ENCODE measurements at places on chromosomes 5 and 9.

- DNase-seq = no peak
These were observed 105.2 kb downstream of the DPYSL3 start for GRCh38 chr5:147404706-147405105.

DNA sequence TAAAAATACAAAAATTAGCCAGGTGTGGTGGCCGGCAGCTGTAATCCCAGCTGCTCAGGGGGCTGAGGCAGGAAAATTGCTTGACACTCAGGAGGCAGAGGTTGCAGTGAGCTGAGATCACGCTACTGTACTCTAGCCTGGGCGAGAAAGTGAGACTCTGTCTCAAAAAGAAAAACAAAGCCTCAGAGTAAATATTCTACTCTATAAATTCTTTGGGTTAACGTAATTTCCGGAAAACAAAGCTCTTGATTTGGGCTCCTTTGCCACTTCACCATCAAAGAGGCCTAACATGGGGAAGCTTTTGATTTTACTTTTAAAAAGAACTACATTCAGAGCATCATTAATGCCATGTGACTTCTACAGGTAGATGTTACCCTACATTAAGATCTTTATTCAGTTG lies 103.1 kb downstream of the SERINC5 start:
- no peak for DNase-seq

DNA sequence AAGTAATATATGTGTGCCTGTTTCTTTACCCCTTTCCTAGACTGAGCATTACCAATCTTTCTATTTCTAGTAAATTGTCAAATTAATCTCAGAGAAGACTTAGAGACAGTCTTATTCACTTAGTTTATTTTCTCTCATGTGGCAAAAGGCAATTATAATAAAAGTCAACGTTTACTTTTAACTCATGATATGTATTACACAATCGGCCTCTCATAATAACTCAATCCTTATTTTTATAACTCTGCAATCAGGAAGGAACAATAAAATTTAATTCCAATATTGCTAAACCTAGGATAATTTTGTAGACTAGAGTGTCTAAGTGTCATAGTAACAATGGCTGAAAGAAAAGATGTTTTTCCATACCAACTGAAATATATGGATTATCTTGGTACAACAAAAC lies 214.6 kb downstream of the PDE4D start:
- DNase-seq = no peak

GRCh38 chr9:19184144-19184917 lies 46.2 kb upstream of the DENND4C start:
- DNase-seq = no peak

GRCh38 chr5:181205761-181206649 lies 1.0 kb upstream of the TRIM7 start:
- no peak for DNase-seq

DNA sequence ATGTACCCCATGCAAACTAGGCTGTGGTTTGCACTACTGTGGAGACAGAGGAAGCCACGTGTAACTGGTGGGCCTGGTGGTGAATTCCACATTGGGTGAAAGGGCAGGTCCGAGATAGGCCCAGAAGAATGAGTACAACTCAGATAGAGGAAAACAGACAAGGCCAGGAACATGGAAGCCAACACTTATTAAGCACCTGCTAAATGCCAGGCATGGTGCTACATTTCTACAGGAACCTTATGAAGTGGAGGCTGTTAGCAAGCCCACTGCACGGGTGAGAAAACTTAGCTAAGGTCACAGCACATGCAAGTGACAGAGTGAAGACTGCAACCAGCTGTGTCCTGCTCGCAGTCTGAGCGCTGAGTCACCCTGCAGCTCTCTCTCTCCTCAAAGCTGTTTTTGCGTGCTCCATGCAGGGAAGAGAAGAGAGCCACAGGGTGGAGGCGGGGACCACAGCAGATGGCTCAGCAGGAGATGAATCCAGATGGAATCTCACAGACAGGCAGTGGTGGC lies 65.5 kb upstream of the SPTLC1 start:
- DNase-seq = no peak

GRCh38 chr5:167802755-167803431 lies 488.6 kb upstream of the WWC1 start:
- no peak for DNase-seq

DNA sequence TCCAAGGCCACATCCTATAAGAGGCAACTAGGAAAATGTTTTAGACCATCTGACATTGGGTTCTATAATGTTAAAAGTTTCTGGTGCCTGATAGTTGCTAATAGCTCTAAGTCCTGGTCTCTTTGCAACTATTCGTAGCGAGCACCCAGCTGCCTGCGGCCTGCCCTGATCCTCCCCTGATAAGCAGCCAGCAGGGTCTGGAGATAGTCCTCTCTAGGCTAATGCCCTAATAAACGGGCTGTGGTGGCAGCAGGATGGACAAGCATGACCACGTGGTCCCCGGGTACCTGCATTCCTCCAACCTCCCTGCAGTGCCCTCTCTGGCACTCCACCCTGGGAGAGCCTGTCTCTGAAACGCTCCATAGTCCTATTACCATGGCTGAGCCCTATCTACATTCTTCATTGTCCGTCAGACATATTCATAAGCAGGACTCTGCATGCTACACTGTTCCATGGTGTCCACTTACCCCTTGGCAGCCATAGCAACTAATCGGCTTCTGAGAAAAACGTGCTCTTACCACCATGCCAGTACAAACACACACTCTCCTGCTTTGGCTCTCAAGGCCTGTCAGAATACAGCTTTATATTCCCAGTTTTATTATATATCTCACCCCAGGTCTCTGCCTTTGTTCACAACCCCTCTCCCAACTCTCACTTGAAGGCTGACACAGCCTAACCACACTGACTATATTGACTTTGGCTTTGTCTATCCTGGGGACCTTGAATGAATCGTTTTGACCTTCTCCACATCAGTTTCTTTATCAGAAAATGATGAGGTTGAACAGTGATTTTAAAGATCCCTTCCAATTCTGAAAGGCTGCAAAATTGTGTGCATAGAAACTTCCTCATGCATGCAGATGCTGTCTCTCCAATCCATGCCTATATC lies 49.9 kb upstream of the DAPK1 start:
- DNase-seq = no peak

- peak; percentile 34 for DNase-seq
These were observed 100.8 kb upstream of the CD180 start for GRCh38 chr5:67297376-67297775.

DNA sequence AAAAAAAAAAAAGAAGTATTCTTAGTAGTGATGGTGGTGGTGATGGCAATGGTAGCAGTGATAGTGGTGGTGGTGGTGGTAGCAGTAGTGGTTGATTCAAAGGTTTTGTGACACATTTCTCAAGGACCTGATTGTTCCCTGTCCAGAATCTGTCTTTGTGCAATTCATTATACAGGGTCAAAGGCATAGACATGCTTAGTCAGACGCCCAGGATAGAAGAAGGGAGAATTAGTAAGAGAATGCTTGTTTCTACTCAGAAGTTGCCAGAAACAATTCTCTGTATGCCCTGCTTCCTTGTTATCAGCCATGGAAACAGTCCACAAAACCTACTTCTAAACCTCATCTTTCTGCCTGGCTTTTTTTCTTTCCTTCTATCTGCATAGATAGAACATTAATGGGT lies 89.4 kb downstream of the SLC44A1 start:
- no peak for DNase-seq

- no peak for DNase-seq
These were observed 12.5 kb downstream of the C5orf46 start for GRCh38 chr5:147893820-147894219.

- no peak for DNase-seq
These were observed 26.2 kb downstream of the TERT start for GRCh38 chr5:1268666-1269065.

GRCh38 chr5:113044776-113045465 lies 68.3 kb downstream of the DCP2 start:
- DNase-seq = peak; percentile 24

DNA sequence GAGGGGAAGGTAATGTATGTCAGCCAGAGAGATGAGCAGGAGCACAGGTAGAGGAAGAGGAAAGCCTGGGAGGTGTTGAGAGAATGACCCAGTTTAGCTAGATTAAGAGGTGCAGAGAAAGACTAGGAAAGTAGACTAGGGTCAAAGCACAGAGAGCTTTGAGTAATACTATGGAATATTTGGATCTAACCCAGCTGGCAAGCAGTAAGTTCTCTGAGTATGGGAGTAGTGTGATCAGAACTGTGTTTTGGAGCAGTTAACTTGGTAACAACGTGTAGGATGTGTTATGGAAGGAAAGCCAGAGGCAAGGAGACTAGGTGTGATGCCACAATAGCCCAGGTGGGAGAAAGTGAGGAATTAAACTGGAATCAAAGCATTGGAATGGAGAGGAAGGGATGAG lies 84.9 kb upstream of the PTGER4 start:
- DNase-seq = no peak

DNA sequence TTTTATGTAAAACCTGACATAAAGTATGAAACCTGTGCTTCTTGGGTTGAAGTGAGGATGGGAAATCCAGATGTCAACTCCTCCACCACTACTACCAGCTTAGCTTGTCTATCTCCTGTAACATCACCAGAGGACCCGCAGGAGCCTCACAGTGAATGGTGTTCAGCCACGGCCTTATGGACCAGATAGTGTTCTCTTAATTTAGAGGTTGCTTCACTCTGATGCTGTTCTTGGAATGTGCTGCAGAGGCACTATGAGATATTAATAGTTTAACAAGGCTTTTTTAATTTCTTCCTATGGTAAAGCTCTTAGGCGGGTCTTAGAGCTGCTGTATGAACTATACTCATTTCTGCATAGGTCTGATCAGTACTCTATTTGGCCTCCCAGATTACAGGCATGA lies 27.9 kb downstream of the NFX1 start:
- no peak for DNase-seq

- no peak for DNase-seq
These were observed 35.4 kb upstream of the GNPDA1 start for GRCh38 chr5:142048272-142048671.

DNA sequence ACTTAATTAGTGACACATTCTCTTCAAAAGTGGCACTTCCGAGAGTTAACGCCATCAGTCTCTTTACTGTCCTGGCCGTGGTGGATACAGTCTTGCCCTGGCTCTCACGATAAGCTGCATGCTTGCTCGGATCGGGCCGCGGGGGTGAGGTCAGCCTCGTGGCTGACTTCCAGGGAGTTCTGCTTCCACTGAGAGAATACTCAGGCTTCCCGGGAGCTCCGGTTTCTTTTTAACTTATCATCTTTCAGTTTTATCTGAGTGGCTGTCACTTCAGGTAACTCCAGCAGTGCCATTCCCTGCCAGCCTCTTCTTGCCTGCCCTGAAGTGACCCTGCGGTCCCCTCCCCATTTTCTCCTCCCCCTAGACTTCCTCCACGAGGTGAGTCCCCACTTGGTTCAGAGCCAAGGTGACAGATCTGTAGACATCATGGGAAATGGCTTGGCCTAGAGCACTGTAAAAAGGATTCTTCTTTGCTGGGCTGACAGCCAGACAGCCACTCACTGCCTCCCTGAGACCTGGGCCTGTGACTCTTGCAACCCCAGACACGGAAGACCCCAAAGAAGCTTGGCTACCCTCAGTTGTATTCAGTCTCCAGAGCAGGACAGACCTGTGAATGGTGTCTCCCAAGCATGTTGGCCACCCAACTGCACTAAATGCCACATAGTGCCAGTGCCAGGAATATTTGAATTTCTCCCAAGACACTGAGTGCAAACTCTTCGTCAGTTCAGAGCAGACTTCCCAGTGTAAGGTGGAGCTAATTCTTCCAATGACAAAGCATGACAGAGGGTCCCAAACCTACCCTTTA lies 95.1 kb downstream of the DAPK1 start:
- no peak for DNase-seq

DNA sequence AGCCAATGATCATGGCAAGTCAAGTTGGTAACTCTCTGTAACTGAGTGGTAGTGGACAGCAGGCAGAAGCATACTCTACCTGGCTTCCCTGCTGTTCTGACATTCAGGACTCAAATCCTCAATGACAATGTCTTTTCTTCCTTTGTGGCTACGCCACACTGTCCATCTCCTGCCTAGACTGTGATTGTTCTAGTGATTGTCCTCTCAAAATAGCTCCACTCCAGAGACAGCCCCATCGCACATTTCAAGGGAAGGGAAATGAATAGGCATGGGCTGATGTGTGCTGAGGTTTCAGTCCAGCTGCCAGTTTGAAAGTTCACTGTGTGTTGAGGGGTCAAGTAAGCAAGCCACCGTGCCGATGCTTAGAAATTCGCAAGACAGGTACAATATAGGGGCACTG lies 227.0 kb upstream of the WWC1 start:
- no peak for DNase-seq

- DNase-seq = no peak
These were observed 49.4 kb downstream of the NUP214 start for GRCh38 chr9:131174681-131175239.

- DNase-seq = no peak
These were observed 13.3 kb downstream of the ARAP3 start for GRCh38 chr5:141668601-141669265.

- DNase-seq = no peak
These were observed 113.4 kb upstream of the ASTN2 start for GRCh38 chr9:117528225-117528624.

DNA sequence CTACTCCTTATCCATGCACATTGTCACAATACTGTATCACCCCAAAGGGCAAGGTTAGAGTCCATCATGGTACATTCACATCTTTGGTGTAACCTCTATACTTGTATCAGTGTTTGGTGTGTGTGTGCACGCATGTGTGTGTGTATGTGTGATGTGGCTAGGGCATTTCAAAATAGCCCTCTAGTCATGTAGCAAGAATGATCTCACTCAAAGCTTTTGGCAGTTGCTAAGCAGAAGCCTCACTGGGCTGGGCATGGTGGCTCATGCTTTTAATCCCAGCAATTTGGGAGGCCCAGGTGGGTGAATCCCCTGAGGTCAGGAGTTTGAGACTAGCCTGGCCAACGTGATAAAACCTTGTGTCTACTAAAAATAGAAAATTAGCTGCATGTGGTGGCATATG lies 245.3 kb downstream of the ADGRV1 start:
- DNase-seq = no peak

- DNase-seq = no peak
These were observed 135.0 kb downstream of the OXCT1 start for GRCh38 chr5:41735213-41735612.

- DNase-seq = no peak
These were observed 34.0 kb downstream of the KLF4 start for GRCh38 chr9:107455425-107456135.

GRCh38 chr5:170584450-170585058 lies 80.7 kb downstream of the KCNIP1 start:
- no peak for DNase-seq

GRCh38 chr9:2849941-2850340 lies 6.0 kb upstream of the PUM3 start:
- no peak for DNase-seq

Measured in DMS79 treated with DMSO at 0.1 percent for 48 hours (cell line).